Camera-type eye (tissue), 1 donor: ENCODE measurements at places on chromosomes 13 and 19. TPM values are rescaled to one million over a fixed set of nuclear protein-coding genes. Genes with fewer than 3 reads are reported as not detected.

SPACA4 gene
- not detected for total RNA-seq

SIGLECL1 gene
- not detected for total RNA-seq

DMKN gene
- 31.8 TPM for total RNA-seq

NCAN gene
- total RNA-seq: 18.9 TPM

KLK13 gene
- not detected for total RNA-seq

ETHE1 gene
- total RNA-seq: 24.4 TPM

ZNF554 gene
- 12.8 TPM for total RNA-seq

CATSPERD gene
- not detected for total RNA-seq

CPB2 gene
- not detected for total RNA-seq

PSG11 gene
- not detected for total RNA-seq

INSL3 gene
- not detected for total RNA-seq

MYH14 gene
- 29.9 TPM for total RNA-seq

FAAP24 gene
- total RNA-seq: 1.8 TPM

WDR87 gene
- not detected for total RNA-seq

SBK2 gene
- total RNA-seq: 0.99 TPM

TNNI3 gene
- 2.1 TPM for total RNA-seq

B3GNT8 gene
- total RNA-seq: 1.9 TPM

ZNF77 gene
- total RNA-seq: 7.6 TPM
